ENCODE measurements at places on chromosomes 13 and 19.

GRCh38 chr13:38399535-38399934 is 49.9 kb downstream of the UFM1 start:
- DNase-seq = no peak

DNA sequence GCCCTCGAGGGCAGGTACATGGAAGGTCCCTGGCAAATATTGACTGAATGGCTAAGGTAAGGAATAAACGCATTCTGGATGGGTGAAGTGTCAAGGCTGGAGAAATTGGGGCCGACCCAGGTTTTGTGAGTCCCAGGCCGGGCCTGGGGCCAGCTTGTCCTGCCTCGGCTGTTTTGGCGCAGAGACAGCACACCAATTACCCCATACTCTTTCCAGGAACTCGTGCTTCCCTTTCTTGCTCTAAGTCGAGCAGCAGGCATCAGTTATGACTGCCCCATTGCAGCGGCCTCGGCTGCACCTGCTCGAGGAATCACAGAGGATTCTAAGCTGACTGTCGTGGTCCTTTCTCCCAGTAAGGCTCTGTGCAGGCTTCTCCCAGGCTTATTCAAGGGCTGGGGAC is 67.1 kb downstream of the ZNF536 start:
- peak; percentile 24 for DNase-seq

GRCh38 chr13:111336666-111337065 is 16.2 kb downstream of the TEX29 start:
- DNase-seq = no peak

DNA sequence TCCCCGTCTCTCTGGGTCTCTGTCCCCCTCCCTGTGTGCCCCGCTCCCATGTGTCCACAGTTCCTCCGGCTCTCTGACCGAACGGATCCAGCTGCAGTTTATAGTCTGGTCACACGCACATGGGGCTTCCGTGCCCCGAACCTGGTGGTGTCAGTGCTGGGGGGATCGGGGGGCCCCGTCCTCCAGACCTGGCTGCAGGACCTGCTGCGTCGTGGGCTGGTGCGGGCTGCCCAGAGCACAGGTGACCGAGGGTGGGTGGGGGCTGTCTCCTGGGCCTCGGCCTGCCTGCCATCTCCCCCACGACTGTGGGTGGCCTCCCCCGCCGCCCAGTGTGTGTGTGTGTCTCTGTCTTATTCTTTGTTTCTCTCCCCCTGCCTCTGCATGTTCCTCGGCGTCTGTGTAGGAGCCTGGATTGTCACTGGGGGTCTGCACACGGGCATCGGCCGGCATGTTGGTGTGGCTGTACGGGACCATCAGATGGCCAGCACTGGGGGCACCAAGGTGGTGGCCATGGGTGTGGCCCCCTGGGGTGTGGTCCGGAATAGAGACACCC is 10.3 kb downstream of the TRPM4 start:
- no peak for DNase-seq

- no peak for DNase-seq
Measured at GRCh38 chr19:55241935-55242464, 13.4 kb upstream of the TMEM86B start.

GRCh38 chr13:31733647-31734046 is 5.7 kb upstream of the RXFP2 start:
- no peak for DNase-seq

GRCh38 chr13:84524586-84524985 is 642.3 kb upstream of the SLITRK1 start:
- no peak for DNase-seq

GRCh38 chr19:11345122-11345803 is 805 bp downstream of the TMEM205 start:
- no peak for DNase-seq

- no peak for DNase-seq
Measured at GRCh38 chr19:1968279-1969175, 27.6 kb downstream of the CSNK1G2 start.

DNA sequence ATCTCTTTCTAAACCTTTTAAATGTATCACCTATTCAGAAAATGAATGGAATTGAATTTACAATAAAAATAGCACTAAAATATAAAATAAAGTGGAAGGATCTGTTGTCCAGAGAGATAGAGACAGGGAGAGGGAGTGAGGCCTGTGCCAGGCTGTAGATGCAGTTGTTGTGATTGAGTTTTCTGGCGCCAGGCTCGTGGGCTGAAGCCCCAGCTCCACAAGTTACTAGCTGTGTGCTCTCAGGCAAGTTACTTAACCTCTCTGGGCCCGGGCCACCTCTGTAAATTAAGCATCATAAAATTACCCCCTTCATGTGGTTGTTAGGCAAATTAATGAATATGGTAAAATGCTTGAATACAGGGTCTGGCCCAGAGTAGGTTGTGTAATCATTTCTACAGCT is 52.3 kb upstream of the USP29 start:
- DNase-seq = no peak

DNA sequence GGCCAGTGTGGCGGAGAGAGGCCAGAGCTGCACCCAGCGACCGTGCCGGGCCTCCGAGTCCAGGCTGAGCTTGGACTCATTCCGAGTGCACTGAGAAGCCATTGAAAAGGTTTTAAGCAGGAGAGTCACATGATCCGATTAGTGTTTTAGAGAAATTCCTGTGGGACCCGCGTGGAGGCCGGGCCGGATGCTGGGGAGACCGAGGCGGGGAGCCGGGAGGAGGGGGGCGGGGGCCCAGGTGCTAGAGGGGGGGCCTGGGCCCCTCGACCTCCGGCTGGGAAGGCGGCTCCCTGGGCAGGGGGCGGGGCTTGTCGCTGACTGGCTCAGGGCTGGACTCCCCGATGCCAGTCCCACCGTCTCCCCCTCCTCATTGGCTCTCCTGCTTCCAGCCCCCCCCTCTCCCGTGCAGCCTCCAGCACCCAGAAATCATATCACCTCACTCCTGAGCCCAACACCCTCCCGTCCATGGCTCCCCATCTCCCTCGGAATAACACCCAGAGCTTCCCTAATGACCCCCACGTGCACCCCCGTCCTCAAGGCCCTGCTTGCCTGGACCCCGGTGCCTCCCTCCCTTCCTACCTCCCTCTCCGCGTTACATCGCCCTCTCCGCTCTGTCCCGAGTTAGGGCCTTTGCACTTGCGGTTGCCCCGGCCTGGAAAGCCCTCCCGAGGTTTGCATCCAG is 5.2 kb upstream of the ZNF579 start:
- DNase-seq = no peak

GRCh38 chr19:41398598-41398997 is 980 bp downstream of the BCKDHA start:
- DNase-seq = no peak

- no peak for DNase-seq
Measured at GRCh38 chr19:3367628-3368440, 1.5 kb downstream of the NFIC start.

- DNase-seq = no peak
Measured at GRCh38 chr19:35476149-35476548, 14.1 kb downstream of the KRTDAP start.

DNA sequence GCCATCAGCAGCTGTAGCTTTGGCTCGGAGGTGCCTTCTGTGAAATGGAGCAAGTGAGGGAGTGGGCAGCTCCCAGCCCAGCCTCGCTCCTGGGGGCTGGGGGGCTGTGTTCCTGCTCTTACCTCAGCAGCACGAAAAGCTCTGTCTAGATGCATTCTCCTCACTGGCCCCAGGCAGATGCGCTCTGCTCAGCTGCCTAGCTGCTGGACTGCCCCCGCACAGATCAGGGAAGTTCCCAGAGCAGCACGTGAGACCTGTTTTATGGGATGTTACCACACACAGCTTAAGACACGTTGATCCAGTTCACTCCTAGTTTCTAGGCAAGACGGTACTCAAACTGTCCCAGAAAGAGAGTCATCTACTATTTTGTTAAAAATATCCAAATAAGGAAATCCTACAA is 13.6 kb downstream of the LCP1 start:
- no peak for DNase-seq

DNA sequence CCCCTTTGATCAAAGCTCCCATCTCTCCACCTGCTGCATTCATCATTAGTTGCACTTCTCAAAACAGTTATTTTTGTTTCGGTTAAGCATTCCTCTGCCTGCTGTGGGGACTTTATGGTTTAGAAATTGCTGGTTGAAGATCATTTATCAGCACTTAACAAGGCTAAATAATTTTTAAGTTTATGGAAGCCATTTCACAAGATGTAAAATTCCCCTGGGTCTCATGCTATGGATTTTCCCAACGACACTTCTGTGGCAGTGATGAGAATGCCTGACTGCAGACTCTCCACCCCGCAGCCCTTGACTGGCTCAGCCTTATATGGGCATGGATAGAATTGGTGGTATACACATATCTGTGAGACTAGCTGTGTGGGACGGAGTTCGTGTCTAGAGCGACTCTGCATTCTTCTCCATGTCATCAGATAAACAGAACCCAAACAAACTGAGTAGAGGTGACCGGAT is 52.8 kb downstream of the COL4A2 start:
- no peak for DNase-seq

DNA sequence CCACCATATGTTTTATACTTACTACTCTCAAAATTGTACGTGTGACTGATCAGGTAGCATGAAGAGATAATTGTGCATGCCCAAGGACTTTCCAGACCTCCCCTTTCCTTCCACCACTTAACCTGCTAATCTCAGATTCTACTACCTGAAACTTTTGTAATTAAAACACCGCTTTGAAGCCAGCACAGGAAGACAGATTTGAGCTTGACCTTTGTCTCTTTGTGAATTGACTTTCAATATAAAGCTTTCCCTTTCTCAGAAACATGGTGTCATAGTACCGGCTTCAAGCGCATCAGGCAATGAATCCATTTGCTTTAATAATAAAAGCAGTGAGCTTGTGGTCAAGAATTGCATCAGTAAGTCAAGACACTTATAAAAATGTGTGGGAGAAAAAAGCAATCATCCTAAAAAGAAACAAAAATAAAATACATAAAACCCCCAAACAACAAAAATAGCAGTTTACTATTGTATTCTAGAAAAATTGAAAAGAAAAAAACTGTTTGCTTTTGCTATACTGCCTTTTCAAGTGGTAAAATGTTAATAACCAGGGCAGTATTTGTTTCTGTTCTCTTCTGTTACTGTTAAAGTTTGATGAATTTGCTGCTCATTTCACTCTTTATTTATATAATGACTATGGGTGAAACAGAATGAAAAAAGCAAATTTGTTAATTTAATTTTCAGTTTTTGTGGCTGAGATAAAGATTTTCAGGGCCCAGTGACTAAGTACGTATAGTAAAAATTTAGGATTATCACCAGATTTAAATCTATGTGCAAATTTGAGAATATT is 2075.3 kb downstream of the PCDH9 start:
- no peak for DNase-seq

- no peak for DNase-seq
Measured at GRCh38 chr13:108594153-108594552, 35.3 kb upstream of the MYO16 start.
